ENCODE measurements at places on chromosomes 5 and 9.
A peak's percentile ranks its signal among the peaks of the same experiment; 100 is the strongest.

DNA sequence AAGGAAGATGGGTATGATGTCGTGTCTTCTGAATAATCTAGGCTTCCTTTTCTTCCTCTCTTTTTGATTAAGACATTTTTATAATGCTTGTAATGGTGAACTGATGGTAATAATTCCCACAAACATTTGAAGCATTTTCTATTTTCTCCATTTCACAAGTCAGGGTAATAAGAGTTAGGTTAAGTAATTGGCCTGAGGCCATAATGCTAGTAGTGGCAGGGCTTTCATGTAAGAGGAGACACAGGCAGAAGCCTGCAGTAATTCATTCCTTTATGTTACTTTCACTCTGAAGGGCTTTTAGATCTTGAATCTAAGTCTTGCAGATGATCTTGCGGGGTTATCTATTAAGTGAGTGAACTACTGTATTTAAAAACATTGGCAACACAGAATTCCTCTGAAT lies 374.9 kb downstream of the MAT2B start:
- DNase-seq = no peak

DNA sequence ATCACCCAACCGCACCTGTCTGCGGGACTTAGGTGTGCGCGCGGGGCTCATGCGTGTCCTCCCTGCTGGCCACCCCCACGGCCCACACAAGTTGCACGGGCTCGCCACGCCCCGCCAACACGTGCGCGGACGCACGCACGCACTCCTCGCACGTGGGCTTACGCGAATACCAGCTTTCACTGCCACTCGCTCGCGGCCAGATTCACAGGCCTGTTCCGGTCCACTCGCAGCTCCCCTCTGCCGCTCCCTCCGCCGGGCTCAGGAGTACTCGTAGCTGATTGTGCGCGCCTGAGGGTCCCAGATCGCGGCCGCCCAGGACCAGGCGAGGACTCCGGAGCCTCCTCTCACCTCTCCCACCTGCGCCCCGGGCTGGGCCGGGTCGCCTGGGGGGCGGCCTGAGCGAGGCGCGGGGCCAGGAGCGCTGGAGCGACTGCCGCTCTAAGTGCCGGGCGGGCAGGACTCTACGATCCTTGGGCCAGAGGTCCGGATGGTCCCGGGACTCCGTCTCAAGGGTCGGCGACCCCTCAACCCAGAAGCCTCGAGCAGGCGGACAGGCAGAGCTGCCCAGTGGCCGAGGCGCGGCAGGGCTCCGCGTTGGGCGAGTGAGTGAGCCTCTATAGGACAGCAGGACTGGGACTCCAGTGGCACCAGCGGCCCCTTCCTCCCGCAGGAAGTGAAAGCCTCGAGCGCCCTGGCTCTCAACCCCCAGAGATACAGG lies 3.4 kb downstream of the PCDHGC5 start:
- no peak for DNase-seq

- DNase-seq = peak; percentile 66
Observed at GRCh38 chr5:139458580-139459407, 3.7 kb downstream of the ECSCR start.

DNA sequence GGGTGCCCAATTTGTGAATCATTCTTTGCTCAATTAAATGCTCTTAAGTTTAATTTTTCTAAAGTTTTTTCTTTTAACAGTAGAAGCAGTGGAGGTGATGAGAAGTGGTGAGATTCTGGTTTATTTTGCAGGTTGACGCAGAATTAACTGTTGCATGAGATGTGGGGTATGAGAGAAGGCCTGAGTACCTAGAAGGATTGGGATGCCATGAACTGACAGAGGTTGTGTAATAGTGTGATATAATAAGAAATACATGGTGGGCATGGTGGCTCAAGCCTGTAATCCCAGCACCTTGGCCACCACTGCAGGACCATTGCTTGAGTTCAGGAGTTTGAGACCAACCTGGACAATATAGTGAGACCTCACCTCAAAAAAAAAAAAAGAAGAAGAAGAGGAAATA lies 8.4 kb upstream of the SH3TC2 start:
- DNase-seq = no peak

DNA sequence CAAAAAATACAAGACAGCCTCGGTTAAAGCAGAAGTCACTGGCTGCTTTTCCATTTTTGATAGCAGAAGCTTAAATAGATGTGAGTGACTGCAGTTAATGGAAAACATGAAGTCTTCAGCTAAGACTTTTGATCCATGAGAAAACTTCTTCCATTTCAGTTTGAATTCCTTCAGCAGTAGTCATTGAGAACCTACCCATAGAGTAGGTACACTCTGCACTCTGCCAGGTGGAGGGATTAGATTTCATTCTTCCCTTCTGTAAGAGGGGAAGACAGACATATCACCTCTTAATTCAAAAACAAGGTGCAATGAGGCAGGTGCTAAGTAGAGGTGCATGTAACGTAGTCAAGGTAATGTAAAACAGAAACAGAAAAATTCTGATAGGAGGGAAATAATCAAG lies 26.7 kb upstream of the XPA start:
- no peak for DNase-seq

DNA sequence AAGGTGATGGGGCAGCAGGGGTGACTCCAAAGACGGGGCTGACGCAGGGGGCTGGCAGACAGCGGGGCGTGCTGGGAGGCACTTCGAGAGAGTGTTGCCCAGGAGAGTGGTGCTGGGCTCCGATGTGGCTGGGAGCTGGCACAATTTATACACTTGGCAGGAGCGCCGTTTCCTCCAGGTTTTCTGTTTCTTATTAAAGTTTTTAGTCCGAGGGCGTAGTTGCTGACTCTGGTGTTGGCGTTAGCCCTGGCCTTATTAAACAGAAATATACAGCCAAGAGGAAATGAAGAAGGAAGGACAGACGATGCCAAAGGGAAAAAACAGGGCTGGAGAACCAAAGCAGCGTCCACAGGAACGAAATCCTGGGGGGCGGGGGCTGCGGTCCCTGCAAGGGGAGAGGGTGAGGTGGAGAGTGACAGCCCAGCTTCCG lies 139.6 kb upstream of the PHYKPL start:
- no peak for DNase-seq

- DNase-seq = no peak
Observed at GRCh38 chr5:108361771-108362170, 20.1 kb downstream of the FBXL17 start.

- no peak for DNase-seq
Observed at GRCh38 chr9:135584934-135585333, 23.4 kb downstream of the PAEP start.

- DNase-seq = no peak
Observed at GRCh38 chr5:21125238-21125983, 1137.4 kb upstream of the CDH18 start.

DNA sequence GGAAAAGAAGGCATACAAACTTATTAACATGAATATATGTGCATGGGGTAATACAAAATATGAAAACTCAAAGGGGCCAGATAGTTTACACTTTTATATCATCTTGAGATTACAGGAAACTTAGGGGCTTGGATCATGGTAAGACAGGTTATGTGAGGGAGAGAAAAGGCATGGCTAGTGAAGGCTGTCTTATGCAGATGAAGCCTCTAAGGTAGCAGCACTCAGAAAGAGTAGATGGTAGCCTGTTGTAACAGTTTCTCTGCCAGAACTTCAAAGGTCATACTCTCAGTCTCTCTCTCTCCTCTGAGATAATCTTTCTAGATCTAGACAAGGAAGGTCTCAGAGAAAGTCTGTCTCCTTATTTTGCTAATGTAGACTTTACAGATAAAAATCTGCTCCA lies 57.2 kb upstream of the FGF10 start:
- DNase-seq = no peak
